ENCODE measurements at places on chromosomes 2 and 18.

DNA sequence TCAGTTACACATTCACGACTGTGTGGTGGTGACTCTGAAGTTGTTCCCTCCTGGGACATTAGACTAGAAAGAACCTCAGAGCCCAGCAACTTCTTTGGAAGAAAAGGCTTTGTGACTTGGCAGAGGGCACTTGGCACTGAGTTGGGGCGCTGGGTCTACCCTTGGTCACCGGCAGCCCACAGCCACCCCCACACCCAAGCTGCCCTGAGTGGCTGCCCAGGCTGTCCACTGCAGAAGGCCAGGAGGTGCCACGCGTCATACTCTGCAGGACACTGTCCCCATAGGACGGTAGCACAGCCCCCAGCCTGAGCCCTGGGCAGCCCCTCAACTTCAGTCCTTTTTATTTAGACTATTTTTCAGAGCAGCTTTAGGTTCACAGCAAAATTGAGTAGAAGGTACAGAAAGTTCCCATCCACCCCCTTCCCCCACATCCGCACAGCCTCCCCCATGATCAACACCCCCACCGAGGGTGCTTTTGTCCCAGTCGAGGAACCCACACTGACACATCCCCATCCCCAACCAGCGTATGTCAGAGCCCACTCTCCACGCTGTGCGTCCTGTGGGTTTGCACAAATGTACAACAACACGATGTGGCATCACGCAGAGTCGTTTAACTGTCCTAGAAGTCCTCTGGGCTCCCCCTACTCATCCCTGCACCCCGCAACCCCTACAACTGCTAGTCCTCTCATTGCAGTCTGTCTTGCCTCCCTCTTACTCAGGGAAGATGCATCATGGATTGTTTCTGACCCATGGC lies 1.1 kb downstream of the PRLH start:
- no peak for DNase-seq

DNA sequence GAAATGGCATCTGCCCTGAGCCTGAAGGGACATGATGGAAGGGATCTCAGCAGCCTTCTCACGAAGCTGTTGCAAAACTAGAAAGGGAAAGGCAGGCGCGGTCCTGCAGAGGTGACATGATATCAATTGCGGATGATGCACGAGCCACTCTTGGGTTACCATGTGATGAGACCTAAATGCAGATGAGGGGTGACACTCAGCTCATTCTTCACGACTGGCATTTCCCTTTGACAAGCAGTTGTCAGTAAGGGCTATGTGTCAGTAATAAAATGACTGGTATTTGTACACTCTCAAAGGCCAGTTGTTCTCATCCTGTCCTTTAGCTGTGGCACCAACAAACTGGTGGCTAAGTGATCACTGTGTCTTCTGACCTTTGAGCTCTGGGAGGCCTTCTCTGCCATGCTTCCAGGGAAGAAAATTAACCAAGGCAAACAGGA lies 273.6 kb downstream of the ETAA1 start:
- DNase-seq = no peak

- DNase-seq = no peak
These were observed 212.9 kb upstream of the STON1 start for GRCh38 chr2:48316753-48317750.

- DNase-seq = no peak
These were observed 154.4 kb upstream of the SERTAD2 start for GRCh38 chr2:64808092-64808491.

DNA sequence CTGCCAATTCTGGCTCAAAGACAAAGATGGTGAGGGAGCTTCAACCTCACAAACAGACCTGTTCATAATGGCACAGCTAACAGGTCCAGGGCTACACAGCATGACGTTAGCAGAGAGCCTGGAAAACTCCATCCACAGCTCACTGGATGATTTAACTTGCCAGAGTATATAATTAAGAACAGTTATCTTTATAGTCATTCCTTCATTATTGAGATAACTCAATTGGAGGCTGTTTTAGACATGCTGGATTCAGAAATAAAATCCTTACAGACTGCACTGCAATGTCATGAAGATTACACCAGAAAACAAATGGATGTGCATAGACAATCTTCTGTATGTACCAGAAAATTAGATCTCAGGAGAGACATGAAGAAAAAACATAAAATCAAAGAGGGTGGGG lies 55.1 kb upstream of the LYPD1 start:
- DNase-seq = no peak

DNA sequence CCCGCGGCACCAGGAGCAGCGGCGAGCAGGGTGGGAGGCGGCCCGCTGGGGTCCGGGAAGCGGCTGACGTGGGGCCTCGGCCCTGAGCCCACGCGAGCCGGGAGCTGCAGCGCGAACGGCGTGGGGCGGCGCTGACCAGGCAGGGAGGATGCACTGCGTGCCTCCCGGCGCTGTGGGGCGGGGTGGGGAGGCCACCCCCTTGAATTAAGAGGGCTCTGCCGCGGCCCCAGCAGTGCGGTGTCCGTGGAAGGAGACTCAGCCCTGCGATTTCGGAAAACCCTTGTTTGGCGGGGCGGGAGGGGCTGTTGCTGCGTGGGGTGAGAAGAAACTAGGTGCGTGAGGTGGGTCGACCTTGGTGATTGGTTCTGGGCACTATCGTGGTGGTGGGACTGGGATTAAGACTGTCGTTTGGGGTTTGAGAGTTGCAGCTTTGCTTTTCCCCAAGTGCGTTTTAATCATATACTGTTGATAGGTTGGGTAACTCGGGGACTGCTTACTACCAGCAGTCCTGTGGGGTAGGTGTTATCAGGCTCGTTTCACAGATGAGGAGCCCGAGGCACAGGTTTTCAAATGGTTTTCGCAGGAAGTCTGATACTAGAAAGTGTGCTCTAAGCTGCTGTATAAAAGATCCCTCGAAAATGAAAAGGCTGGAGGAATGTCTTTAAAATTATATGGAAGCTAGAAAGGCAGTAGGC lies 722 bp downstream of the ACSL3 start:
- peak; percentile 17 for DNase-seq

GRCh38 chr2:98749066-98749450 lies 18.1 kb upstream of the MGAT4A start:
- no peak for DNase-seq

GRCh38 chr2:8753609-8754008 lies 71.8 kb downstream of the ID2 start:
- no peak for DNase-seq

- DNase-seq = no peak
These were observed 164.6 kb downstream of the VWC2L start for GRCh38 chr2:214575465-214575864.

DNA sequence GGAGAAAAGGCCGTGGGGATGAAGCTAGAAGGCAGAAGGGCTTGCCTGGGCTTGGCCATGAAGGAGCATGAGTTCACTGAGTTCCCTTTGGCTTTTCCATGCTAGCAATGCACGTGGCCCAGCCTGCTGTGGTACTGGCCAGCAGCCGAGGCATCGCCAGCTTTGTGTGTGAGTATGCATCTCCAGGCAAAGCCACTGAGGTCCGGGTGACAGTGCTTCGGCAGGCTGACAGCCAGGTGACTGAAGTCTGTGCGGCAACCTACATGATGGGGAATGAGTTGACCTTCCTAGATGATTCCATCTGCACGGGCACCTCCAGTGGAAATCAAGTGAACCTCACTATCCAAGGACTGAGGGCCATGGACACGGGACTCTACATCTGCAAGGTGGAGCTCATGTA lies 2.9 kb downstream of the CTLA4 start:
- DNase-seq = peak; percentile 27

Measured in CD4-positive, alpha-beta T cell (primary cell).